ENCODE measurements at places on chromosomes 5 and 9. TPM values are rescaled to one million over a fixed set of nuclear protein-coding genes. Genes with fewer than 3 reads are reported as not detected.

Gene PHYHD1
- 5.0 TPM for total RNA-seq

- H3K4me3 ChIP-seq = no peak overlapping the region
- H3K27me3 ChIP-seq = peaks cover 3% of the 10 kb centered on the region
- H3K36me3 ChIP-seq = no peaks in the 10 kb centered on the region
- no peak overlapping the region for H3K27ac ChIP-seq
Measured at GRCh38 chr9:89434636-89435035, 63.3 kb downstream of the SEMA4D start.

GRCh38 chr5:64952951-64953673 lies 184.4 kb downstream of the CWC27 start:
- no peaks in the 10 kb centered on the region for H3K36me3 ChIP-seq
- H3K4me3 ChIP-seq = no peak overlapping the region
- no peak overlapping the region for H3K27ac ChIP-seq
- DNase-seq = no peak
- no peaks in the 10 kb centered on the region for H3K4me1 ChIP-seq

- peak overlapping the region; percentile 88 for H3K4me3 ChIP-seq
- H3K27me3 ChIP-seq = peaks cover 9% of the 10 kb centered on the region
- peaks cover 41% of the 10 kb centered on the region for H3K4me1 ChIP-seq
- no peak for DNase-seq
Measured at GRCh38 chr9:35656831-35657545, 831 bp downstream of the RMRP start.

DNA sequence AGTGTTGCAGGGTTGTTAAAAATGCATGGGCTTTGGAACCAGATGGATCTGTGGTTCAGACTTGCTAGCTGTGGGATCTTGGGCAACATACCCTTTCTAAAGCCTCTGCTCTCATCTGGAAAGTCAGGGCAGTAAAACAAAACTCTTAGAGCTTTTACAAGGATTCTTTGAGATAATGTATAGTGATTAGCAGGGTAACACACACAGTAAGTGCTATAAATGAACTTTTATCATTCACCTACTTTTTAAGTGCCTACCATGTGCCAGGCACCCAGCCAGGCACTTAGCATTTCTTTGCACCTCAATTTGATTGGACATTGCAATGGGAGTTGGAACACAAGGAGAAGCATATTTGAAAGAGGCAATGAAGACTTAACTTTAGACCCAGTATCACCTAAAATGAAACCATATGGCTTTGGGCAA lies 208.6 kb upstream of the PAPPA start:
- H3K27ac ChIP-seq = no peak overlapping the region
- no peak for DNase-seq
- H3K36me3 ChIP-seq = no peaks in the 10 kb centered on the region
- no peak overlapping the region for H3K4me3 ChIP-seq
- no peaks in the 10 kb centered on the region for H3K27me3 ChIP-seq
- peaks cover 36% of the 10 kb centered on the region for H3K4me1 ChIP-seq
